ENCODE measurements at places on chromosomes 3 and 15.

- no peak for DNase-seq
These were observed 21.7 kb downstream of the LEKR1 start for GRCh38 chr3:156847752-156848448.

GRCh38 chr3:16300307-16300706 lies 35.3 kb downstream of the OXNAD1 start:
- no peak for DNase-seq

DNA sequence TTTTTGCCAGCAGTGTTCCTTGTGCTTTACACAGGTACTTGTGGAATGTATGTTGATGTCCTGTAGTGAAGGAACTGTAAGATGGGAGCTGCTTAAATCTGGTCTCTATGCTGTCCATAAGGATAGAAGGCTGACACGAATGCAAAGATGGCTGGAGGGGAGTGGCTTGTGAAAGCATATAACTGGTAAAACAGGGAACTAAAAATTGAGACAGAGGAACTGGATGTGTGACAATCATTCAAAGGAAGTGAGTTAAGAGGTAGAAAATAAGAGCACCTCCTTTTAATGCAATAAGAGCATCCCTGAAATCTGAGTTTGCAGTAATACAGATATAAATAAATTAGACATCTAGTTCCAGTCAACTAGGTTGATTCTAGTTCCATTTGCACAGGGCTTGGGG lies 35.2 kb downstream of the RNF13 start:
- DNase-seq, result no peak

- no peak for DNase-seq
These were observed 13.3 kb downstream of the CPNE9 start for GRCh38 chr3:9716801-9717555.

DNA sequence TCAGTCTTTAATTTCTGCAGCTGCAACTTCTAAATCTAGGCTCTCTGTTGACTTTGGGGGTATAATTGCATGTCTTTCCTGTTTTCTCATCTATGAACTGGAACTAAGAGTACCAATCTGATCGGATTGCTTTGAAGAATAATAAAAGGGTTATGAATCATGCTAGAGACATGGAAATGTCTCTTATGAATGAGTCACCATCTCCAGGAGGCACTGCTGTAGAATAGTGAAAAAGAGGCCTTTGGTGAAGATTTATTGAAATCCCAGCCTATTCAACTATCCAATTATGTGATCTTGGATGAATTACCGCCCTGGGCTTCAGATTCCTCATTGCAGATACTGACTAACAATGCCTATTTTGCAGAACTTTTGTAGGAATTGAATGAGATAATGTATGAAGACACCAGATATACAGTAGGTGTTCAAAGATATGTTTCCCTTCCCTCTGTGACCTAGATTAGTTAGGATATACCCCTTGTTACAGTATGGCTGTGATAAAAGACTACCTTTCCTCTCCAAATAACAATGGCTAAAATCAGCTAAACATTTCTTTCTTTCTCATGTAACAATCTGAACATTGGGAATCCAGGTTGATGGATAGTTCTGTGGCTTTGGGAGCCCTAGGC lies 11.5 kb upstream of the CMTM8 start:
- no peak for DNase-seq

DNA sequence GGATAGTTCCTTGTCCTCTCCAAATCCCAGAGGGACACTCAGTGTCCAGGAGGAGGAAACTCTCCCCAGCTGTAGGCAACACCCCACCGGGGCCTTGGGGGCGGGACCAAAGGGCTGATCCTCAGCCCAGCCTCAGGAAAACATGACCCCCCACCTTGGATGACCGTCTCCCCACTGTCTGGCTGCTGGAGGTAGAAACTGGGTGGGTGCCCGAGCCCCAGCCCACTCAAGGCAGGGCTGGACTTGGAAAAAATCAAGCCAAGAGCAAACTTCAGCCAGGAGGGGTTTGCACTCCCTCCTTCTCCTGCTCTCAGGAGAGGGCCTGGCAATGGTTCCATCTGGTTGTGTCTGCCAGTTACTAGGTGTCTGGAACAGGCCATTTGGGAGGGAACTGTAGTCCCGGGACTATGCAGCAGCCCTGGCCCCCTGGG lies 3.6 kb upstream of the RASL12 start:
- no peak for DNase-seq

DNA sequence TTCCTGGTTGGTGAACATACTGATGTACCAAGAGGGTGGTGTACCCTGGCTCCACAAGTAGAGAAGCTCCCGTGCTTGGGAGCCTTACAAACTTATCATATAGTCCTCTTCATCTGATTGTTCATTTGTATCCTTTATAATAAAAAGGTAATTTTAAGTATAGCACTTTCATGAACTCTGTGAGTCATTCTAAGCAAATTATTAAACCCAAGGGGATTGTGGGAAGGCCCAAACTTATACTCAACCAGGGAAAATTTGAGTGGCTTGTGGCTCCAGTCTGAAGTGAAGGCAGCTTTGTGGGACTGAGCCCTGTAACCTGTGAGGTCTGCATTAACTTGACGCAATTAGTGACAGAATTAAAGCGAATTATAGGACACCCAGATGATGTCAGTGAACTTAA lies 29.0 kb downstream of the TTBK2 start:
- no peak for DNase-seq

- DNase-seq, result no peak
These were observed 121.1 kb downstream of the OXSM start for GRCh38 chr3:25910997-25911396.

GRCh38 chr3:83321891-83322290 lies 1560.4 kb upstream of the GBE1 start:
- no peak for DNase-seq

DNA sequence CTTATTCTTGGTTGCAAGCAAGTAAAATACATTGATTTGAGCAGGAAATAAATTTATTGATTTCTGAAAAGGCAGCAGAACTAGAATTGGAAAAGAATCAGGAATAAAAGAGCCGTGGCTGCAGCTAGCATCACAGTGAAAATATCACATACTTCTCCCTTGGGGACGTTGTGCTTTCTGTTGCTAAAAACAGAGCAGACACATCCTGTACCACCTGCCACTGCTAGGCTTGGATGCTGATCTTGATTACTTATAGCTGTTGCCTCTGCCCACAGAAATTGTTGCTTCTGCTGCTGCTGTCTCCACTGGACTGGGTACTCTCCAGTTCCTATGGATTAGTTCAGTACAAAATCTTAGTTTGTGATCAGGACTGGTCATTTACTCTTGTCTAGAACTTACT lies 283.8 kb downstream of the C3orf38 start:
- DNase-seq, result no peak

DNA sequence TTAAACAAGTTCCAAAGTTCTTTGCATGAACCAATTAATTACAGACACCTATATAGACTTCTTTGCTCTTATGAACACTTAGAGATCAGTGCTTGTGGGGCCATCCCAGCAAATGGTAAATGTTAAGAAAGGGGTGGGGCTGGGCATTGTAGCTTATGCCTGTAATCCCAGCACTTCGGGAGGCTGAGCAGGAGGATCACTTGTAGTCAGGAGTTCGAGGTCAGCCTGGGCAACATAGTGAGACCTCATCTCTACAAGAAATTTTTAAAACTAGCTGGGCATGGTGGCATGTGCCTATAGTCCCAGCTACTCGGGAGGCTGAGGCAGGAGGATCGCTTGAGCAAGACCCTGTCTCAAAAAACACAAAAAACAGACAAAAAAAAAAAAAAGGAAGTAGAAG lies 19.4 kb upstream of the STARD5 start:
- no peak for DNase-seq

DNA sequence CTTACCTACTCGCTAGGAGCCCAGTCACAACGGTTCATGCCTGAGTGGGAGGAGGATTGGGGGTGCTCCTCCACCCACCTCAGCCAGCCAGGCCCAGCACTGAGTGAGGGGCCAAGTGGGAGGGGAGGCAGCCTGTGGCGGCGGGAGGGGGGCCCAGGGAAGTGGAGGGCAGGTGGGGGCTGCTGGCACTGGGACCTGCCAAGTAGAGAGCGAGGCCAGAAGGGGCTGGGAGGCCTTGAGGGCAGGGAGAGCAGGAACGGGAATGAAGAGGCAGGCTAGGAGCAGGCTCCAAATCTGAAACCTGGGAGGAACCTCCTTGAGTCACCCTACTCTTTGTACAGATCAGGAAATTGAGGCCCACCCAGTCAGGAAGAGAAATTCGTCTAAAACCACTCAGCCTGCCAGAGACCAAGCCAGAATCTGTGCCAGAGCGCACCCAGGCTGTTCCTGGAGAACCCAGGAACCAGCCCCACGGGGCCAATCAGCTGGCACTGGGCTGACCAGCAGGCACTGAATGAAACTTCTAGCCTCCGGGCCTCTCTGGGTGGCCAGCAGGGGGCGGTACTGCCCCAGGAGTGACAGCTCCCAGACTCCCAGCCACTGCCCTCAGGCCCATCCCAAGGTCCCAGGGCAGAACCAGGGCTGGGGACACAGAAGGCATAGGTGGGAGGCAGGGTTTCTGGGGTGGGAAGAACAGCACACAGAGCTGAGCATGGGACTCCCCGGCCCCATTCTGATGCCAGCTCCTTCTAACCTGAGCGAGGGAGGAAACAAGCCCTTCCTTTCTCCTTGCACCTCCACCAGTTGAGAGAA lies 14.8 kb upstream of the CYP11A1 start:
- no peak for DNase-seq

- no peak for DNase-seq
These were observed 184.1 kb upstream of the TP63 start for GRCh38 chr3:189446959-189447560.

GRCh38 chr15:89144491-89144890 lies 56.2 kb downstream of the ABHD2 start:
- DNase-seq, result no peak

GRCh38 chr3:157498371-157498770 lies 4.8 kb downstream of the VEPH1 start:
- DNase-seq, result no peak

- no peak for DNase-seq
These were observed 18.5 kb downstream of the PRR23E start for GRCh38 chr3:127211118-127212060.

DNA sequence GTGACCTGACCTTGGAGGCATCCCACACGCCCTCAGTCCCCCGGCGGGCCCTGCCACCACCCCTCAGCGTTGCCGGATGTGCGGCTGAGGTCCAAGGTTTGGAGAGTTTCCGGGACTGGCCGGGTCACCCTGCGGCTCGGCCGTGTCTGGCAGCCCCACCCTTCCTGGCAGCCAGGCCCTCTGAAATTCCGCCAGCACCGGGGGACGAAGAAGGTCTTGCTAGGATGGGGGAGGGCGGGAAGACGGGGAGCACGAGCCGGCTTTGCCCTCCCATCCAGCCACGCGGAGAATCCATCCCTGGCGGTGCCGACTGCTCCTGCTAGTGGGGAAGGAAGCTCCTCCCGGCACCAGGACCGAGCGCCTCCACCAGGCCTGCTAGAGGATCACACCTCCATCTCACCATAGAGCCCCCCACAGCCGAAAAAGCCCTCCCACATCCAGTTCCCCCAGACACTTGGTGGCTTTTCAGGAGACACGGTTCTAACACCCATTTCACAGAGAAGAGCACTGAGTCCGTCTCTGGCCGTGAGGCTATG lies 81.5 kb downstream of the CPN2 start:
- no peak for DNase-seq

DNA sequence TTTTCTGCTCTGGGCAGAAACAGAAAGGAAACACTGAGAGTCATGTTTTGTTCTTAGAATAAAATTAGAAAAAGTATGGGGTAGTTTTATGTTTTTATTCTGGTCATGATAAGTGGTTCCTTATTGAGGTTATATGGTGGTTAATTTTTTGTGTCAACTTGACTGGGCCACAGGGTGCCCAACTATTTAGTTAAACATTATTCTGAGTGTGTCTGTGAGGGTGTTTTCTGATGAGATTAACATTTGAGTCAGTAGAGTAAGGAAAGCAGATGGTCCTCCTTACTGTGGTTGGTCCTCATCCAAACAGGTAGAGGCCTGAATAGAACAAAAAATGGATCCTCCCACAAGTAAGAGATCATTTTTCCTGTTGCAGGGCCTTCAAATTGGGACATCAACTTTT lies 98.9 kb downstream of the C3orf38 start:
- no peak for DNase-seq

- DNase-seq, result no peak
These were observed 85.5 kb upstream of the FGF12 start for GRCh38 chr3:192812743-192813383.

- DNase-seq, result no peak
These were observed 203.5 kb downstream of the RSRC1 start for GRCh38 chr3:158313338-158313927.

- DNase-seq, result no peak
These were observed 124.6 kb upstream of the KCNAB1 start for GRCh38 chr3:155995525-155996370.

- DNase-seq, result no peak
These were observed at the start of gene LTK for GRCh38 chr15:41513506-41514227. TSS of gene LTK (minus strand) at chr15:41513827. CDS start at chr15:41513709, 118 bp downstream.

DNA sequence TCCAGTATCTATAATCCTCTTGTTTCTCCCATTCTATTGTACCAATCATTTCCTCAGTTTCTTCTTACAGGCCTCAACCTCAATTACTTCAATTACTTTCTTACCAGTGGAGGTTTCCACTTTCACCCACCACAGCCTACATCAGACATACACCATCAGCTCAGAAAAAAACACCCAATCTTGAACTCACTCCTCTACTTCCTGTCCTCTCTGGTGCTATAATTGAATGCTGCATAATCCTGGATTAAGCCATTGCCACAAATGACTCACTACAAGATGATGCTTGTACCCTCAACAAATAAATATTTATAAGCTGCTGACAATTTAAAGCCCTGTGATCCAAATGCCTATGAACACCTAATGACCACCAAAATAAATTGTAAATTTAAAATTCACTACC lies 18.5 kb downstream of the RYK start:
- DNase-seq, result no peak

DNA sequence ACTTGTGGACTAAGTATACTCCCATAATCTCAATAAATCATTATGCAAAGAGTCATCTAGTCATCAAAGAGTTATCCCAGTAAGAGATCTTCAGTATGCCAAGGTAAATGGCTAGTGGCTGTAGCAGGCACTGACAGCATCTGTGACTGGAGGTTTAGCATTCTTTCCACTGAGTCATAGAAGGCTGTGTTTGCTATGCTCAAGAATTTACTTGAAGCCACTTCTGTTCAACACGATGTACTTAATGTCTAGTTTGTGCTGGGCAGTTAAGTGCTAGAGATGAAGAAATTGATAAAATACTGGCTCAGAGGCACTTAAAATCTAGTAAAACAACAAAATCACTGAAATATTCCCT lies 13.0 kb downstream of the ZBED2 start:
- no peak for DNase-seq

DNA sequence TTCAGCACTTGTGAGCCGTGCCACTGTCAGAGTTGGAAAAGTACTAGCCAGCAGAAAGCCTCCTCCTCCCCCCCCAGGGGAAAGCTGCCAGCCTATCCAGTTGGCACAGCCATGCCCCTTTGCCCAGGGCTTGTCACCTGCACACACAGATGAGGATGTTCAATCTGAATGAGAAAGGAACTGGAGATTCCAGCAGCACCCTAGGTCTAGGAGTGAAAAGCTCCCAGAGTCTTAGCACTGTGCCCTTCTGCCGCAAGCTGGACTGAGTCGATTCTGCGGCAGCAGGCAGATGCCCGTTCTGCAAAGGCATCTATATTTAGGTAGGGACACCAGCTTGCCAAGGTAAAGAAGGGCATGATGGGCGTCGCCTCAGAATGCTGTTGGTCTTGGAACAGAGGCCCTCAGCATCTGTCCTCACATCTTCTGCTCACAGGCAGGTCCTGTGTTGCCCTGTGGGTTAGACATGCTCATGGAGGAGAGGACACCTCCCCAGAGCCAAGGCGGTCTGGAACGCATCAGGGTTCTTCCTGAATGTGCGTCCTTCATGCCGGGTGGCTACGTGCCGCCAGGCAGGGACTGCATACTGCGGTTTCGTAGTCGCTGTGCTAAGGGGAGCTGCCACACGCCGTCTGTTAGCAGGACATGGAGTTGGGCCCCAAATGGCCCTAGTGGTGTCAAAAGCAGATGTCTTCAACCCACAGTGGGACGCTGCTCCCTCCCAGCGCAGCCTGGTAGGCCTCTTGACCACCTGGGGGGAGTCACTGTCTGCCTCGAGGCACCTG lies 109.5 kb downstream of the VGLL4 start:
- no peak for DNase-seq
